ENCODE measurements at places on chromosomes 11 and 22. TPM values are rescaled to one million over a fixed set of nuclear protein-coding genes. Genes with fewer than 3 reads are reported as not detected.

Gene EFEMP2
- total RNA-seq, result 11.8 TPM

Gene NRIP3
- total RNA-seq, result 0.44 TPM

DNA sequence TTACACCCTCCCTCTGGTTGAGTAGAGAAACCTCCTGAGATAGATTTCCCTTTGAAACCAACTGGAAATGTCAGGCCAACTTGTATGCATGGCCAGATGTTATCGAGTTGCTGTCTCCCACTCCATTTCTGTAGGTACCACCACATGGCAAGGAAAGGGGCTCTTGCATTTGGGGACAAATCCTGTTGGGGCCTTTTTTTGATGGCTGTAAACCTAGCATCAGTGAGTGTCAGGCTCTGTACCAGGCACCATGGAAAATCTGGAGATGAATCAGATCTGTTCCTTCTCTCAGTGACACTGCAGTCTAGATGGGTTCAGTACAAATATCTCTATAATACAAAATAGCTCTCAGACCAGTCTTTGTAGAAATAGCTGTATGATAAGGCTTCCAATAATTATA is 58.4 kb downstream of the TRAF6 start:
- no peak overlapping the region for H3K4me3 ChIP-seq
- DNase-seq, result no peak
- no peaks in the 10 kb centered on the region for H3K36me3 ChIP-seq
- H3K4me1 ChIP-seq, result peaks cover 9% of the 10 kb centered on the region
- no peak overlapping the region for H3K27ac ChIP-seq

DNA sequence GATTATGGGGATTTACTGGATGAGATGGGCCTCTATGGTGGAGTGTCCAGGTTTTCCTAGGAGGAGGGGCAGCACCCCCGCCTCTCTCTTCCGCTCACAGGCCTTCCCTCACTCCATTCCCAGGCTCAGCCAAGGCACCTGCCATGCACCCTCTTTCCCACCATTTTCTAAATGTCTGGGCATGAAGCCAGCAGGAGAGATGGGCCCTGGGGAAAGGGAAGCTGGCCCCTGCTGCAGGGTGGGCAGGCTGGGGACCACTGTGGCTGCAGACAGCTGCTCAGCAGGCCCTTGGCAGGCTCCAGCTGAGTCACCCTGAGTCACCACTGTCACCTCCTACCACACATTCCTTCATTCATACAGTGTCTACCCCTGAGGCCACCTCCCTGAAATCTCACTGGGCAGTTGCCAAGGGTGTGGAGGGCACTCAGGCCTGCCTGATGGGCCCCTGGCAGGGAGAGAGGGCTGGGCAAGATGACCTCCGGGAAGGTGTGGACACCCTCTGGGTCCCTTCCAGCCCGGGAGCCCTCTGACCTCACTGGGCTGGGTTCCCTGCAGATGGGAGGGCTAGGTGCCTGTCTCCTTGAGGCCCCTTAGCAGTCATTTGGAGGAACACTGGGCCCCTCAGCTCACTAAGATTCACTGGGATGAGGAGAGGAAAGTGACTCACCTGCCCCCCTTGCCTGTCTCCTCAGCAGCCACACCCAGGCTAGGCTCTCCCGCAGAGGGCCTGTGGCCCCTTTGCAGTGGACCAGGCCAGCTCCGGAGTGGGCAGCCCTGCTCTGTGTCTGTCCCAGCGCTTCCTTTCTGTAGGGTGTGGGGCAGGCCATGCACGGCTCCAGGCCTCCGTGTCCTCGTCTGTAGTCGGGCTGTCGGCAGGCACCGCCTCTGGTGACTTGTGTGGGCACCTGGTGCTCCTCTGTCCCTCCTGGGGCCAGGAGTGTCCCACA is 7.8 kb downstream of the MYEOV start:
- H3K4me1 ChIP-seq, result peaks cover 10% of the 10 kb centered on the region
- peak overlapping the region; percentile 8 for H3K27ac ChIP-seq
- H3K27me3 ChIP-seq, result no peaks in the 10 kb centered on the region

DNA sequence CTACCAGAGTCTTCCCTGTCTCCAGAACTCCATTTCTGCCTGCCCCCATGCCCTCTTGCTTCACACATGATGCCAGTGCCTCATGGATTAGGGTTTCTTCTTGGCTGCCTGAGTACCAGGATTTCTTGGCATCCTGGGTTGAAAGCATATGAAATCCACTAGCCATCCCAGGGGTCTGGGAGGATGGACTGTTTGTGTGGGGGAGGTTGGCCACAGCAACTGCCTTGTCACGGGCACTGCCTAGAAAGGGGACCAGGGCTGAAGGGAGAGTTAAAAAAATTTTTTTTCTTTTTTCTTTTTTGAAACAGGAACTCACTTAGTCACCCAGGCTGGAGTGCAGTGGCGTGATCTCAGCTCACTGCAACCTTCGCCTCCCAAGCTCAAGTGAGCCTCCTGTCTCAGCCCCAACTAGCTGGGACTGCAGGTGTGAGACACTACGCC is 4.2 kb downstream of the USP35 start:
- H3K27ac ChIP-seq, result peak overlapping the region; percentile 71
- no peak for DNase-seq
- peaks cover 16% of the 10 kb centered on the region for H3K4me1 ChIP-seq
- H3K4me3 ChIP-seq, result no peak overlapping the region
- H3K36me3 ChIP-seq, result no peaks in the 10 kb centered on the region

GRCh38 chr11:32843544-32843943 is 13.8 kb downstream of the PRRG4 start:
- H3K27me3 ChIP-seq, result no peaks in the 10 kb centered on the region
- no peak for DNase-seq
- no peak overlapping the region for H3K27ac ChIP-seq
- no peaks in the 10 kb centered on the region for H3K4me1 ChIP-seq

DNA sequence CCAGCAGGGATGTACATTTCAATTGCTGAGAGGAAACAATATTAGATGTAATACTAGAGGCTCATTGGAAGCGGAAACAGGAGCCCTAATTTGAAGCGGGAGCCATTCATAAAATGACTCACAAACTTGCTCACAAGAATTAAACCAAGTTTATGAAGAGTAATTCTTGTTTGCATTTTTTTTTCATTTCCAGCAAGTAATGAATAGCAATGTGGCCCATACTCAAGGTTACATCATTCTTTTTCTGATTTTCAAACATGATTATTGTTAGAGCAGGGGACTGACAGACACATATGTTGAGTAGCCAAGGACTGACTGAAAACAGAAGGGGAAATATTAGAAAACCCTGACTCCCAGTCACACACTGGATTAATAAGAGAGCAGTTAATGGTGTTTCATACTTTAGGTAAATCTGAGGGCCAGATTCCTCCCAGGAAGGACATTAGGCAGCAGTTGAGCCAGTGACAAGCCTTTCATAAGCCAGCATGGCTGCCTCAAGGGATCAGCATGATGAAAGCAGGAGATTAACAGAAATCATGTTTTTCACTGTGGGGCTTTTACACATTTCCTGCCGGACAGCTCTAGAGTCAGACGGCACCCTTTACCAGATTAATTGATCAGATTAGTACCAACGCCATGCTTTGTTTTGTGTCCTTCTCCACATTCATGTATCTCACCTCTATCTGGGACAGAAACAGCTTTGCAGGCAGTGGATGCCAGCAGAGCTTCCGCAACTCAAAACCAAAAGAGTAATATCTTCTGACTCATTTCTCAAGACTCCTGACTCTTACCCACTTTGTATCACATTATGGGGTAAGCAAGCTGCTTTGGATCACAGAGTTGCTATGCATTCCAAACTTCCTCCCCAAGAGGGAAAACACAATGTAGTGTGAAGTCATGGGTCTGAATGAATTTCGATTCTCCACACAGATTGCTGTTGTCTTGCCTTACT is 831.6 kb downstream of the KCNA4 start:
- no peak for DNase-seq
- no peaks in the 10 kb centered on the region for H3K4me1 ChIP-seq
- H3K4me3 ChIP-seq, result no peak overlapping the region
- no peaks in the 10 kb centered on the region for H3K36me3 ChIP-seq
- H3K27me3 ChIP-seq, result no peaks in the 10 kb centered on the region
- H3K27ac ChIP-seq, result no peak overlapping the region

DNA sequence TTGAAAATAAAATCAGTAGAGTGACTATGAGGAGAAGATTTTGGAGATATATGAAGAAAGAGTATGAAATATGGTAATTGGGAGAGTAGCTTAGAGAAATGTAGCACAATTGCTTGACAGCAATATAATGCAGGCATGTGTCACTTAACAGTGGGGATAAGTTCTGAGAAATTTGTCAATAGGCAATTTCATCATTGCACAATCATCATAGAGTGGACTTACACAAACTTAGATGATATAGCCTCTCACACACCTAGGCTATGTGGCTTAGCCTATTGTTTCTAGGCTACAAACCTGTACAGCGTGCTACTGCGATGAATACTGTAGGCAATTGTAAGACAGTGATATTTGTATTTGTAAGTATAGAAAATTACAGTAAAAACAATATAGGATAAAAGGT is 573.6 kb downstream of the JRKL start:
- no peak for DNase-seq
- no peak overlapping the region for H3K4me3 ChIP-seq
- H3K27ac ChIP-seq, result no peak overlapping the region
- H3K27me3 ChIP-seq, result no peaks in the 10 kb centered on the region
- H3K4me1 ChIP-seq, result no peaks in the 10 kb centered on the region

DNA sequence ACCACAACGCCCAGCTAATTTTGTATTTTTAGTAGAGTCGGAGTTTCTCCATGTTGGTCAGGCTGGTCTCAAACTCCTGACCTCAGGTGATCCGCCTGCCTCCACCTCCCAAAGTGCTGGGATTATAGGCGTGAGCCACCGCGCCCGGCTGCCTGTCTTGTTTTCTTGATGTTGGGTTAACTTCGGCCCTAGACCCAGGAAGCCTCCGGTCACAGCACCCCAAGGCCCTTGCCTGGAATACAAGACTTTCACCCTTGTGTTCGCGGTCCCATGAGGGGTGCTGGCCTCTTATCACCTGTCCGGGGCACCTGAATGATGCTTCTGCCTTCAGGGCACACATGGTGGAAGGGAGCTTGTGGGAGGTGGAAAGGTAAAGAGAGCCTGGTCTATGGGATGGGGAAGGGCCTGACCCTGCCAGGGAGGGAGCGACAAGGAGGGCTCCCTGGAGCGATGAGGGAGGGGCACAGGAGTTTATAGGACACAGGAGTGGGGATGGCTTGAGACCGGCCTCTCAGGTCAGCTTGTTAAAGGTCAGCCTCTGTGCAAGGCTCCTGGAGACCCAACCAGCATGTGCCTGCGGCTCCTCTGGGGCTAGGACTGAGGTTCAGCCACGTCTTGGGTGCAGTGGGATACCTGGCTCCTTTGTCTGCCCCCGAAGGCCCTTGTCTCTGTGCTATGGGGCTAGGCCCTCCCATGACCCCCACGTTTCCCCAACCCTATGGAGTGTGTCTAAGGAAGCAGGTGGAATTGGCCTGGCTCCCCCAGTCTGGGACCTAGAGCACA is 34.7 kb upstream of the GRAMD4 start:
- H3K36me3 ChIP-seq, result no peaks in the 10 kb centered on the region
- no peak overlapping the region for H3K27ac ChIP-seq
- no peaks in the 10 kb centered on the region for H3K27me3 ChIP-seq

DNA sequence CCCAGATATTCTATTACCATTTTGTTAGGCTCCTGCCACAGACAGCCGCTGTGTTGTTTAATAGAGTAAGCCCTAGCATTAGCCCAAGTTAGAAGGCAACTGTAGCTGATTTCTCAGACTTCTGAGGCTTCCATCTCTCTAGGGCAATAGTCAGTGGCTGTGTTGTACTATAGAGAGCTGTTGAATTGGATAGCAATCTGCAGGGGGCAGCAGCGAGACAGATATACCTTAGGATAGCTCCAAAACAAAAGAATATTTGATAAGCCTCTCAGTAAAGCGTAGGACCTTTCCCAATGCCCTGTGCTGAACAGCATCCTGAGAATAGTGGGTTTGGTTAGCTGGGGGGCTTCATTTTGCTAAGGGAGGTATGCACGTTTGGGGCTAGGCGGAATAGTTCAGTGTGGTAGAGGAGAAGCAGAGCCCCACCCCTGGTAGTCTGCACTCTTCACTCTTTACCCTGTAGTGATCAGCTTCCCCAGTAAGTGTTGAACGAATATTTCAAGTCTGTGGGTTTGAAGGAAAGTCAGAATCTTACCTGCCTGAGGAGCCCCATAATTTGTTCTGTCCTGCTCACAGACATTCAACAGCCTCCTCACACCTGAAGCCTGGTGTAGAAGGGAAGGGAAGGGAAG is 515.1 kb downstream of the INSC start:
- H3K4me3 ChIP-seq, result no peak overlapping the region
- H3K36me3 ChIP-seq, result no peaks in the 10 kb centered on the region
- H3K27ac ChIP-seq, result no peak overlapping the region
- DNase-seq, result no peak
- no peaks in the 10 kb centered on the region for H3K27me3 ChIP-seq

DNA sequence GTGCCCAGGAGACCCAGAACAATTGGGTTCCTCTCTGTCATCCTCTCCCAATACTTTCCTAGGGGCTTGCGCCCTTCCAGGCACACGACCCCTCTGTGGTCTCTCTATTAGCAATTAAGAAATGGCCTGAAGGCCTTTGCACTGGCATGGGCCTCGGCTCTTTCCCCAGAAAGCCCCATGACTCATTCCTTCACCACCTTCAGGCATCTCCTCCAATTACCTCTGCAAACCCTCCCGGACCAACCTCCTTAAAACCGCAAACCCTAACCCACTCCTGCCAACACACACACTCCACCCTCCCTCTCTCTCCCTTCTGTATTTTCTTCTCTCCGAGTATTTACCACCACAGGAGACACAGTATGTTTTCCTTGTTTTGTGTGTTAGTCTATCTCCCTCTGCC is 36.7 kb downstream of the LARGE1 start:
- no peaks in the 10 kb centered on the region for H3K36me3 ChIP-seq
- no peak overlapping the region for H3K27ac ChIP-seq
- no peak for DNase-seq
- H3K27me3 ChIP-seq, result no peaks in the 10 kb centered on the region

DNA sequence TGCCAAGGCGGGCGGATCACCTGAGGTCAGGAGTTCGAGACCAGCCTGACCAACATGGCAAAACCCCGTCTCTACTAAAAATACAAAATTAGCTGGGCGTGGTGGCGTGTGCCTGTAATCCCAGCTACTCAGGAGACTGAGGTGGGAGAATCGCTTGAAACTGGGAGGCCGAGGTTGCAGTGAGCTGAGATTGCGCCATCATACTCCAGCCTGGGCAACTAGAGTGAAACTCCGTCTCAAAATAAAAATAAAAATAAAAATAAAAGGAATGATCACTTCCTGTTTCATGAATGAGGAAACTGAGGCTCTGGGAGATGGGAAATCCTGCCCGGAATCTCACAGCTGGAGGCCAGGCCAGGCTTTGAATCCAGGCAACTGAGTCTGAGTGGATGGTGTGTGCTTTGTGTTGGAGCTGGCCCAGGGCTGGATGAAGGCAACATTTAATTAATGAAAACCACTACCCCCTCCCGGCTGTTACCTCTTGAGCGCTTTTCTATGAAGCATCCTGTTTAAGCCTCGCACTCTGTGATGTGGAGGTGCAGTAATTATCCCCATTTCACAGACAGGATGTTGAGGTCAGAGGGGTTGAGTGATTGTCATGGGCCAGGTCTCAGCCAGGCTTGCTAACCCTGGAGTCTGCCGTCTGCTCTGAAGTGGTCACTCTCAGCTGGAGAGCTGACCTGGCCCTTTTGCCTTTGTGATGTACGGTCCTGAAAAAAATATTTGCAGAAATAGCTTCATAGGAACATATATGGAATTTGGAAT is 27.8 kb downstream of the LRP5 start:
- H3K27me3 ChIP-seq, result no peaks in the 10 kb centered on the region
- H3K4me1 ChIP-seq, result peaks cover 11% of the 10 kb centered on the region

Measured in pancreas (tissue), 10 donors.